HFFc6 (cell line): ENCODE measurements at places on chromosomes 12 and 14.
A peak's percentile ranks its signal among the peaks of the same experiment; 100 is the strongest.

GRCh38 chr14:103500148-103500990, 22.3 kb downstream of the CKB start:
- peak; percentile 74 for DNase-seq

DNA sequence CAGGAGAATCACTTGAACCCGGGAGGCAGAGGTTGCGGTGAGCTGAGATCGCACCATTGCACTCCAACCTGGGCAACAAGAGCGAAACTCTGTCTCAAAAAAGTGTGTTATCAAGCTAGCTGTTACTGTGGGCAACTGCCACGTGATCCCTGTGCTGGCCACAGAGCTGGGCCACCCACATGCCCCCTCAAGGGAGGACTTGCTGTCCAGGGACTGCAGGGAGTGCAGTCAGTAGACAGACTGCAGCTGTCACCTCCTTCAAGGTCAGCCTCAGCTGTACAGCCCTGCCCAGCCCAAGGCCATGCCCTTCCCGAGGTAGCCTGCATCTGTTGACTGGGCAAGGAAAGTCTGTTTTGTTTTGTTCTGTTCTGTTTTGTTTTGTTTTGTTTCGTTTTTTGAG, 46.6 kb upstream of the BICDL1 start:
- no peak for DNase-seq

DNA sequence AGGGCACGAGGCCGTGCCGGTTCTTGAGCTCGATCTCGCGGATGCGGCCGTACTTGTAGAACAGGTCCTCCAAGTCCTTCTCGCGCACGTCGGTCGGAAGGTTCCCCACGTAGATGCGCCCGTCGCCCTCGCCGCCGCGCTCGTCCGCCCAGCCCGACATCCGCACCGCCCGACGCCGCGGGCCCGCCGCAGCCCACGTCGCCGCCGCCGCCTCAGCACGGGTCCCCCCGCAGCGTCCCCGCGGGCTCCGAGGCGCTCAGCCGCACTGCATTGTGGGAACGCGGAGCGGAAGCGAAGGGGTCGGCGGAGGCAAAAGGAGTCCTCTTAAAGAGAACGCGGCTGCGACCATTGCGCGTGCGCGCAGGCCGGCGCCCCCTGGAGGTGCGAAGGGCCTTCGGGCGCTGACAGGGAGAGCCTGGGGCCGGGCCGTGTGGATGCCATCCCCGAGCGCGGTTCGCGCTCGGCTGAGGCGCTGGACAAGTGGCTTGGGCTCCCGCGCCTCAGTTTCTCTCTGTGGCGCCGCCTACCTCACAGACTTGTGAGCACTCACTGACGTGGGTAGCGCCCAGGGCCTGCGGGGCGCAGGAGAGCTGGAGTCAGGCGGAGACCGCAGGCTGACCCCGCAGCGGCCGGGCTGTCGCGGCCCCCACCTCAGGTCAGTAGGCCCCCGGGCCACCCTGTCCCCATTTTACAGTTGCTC, at the start of gene SRSF9:
TSS of gene SRSF9 (minus strand) at position 299 of the 700 bp plus-strand sequence. CDS start at position 160, 139 bp downstream.
- peak; percentile 93 for DNase-seq

DNA sequence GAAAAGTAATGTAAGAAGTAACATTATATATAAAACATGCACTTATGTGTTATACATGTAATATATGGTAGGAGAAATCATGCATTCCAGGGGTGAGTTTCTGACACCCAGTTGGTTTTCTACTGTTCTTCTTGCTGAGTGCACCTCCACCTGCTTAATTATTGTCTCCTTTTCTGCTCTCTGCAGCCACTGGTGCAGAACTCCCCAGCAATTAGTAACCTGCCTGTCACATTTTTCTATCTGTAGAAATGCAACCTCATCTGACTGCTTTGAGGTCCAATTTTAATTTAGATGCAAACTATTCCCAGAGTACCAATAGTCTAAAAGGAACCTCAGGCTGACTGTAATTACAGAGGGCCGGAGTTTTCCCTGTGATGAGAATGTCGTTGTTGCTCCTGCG, 842.1 kb downstream of the AACS start:
- no peak for DNase-seq

DNA sequence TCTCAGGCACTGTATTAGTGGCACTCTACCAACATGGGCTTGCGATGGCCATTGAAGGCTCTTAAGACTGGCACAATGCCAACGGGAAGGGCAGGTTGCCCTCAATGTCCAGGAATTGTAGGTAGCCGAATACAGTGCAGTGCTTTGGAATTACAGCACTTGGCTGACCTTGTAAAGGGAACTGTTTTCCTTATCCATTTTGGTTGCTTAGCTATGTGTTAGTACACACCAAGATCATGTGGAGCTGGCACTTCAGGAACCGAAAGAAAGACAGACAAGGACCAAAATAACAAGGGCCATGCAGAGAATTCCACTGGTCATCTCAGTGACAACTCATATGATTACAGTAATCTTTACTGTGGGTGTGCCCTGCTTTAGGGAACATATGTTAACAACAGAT, 72.7 kb downstream of the DYRK2 start:
- DNase-seq, result no peak

GRCh38 chr12:3432176-3432742, 58.7 kb upstream of the PRMT8 start:
- DNase-seq, result no peak

DNA sequence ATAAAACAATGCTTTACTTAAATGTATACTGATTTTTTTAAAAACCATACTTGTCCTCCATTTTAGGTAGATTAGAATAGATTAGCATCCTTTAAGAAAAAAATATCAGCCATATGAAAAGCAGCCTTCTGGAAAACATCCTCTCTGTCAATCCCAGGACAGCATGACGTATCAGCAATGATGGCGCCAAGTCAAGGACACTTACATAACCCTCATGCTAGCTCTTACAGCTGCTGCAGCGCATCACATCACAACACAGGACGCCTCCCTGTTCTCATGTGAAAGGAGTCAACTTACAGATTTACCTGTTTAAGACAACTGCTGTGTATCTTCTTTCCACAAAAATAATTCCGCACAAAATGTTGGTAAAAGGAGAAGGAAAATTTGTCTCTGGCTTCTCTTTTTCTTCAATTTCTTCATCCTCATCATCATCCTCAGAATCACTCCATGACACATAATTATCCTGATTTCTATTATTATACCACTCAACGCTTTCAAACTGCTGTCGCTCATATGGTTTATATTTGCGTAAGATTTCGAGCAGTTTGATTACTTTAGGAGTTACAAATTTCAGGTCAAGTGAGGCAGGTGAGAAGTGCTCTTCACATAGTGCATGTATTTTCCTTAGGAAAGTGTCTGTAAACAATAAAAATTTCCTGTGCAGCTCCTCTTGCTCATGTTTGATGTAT, 33.3 kb downstream of the DICER1 start:
- no peak for DNase-seq

- DNase-seq, result no peak
Measured at GRCh38 chr12:6998715-6999451, 19.4 kb downstream of the LPCAT3 start.

DNA sequence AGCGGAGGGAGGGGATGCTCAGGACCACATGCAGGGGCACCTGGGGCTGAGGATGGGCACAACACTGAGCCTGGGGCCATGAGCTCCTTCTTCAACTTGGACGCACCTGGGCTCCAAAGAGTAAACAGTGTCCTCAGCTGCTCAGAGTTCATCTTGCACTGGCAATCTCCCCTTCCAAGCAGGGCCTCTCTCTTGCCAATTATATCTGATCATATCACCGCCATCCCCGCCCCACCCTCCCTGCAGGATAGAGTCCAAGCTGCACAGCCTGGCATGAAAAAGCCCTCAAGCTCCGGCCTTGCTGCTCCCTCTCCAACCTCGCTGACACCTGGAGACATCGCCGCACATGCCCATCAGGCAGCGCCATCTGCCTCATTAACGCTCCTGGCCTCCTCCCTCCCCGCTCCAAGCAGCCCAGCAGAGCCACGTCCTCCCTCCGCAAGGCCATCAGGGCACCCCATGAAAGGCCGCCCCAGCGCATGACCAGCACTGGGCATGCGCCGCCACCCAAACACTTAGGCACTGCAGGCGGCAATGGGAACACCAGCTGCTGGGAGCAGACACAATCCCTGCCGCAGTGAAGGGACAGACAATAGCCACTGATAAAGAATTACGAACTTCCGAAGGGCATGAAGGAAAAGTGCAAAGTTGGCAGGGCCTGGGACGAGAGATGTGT, 88.8 kb downstream of the CHGA start:
- no peak for DNase-seq

DNA sequence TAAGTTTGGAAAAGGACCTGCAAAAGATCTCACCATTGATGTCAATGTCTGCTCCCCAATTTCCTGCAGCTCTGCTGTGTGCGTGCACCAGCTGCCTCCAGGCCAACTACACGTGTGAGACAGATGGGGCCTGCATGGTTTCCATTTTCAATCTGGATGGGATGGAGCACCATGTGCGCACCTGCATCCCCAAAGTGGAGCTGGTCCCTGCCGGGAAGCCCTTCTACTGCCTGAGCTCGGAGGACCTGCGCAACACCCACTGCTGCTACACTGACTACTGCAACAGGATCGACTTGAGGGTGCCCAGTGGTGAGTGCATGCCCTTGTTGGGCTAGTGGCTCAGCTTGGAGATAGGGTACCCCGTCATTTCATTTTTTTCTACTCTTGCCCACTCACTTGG, 23.7 kb downstream of the ACVR1B start:
- DNase-seq, result no peak

- no peak for DNase-seq
Measured at GRCh38 chr12:50401500-50402081, 906 bp downstream of the LARP4 start.

GRCh38 chr14:55356913-55357312, 54.7 kb downstream of the ATG14 start:
- DNase-seq, result no peak

GRCh38 chr12:19196959-19197630, 67.6 kb downstream of the PLEKHA5 start:
- no peak for DNase-seq

DNA sequence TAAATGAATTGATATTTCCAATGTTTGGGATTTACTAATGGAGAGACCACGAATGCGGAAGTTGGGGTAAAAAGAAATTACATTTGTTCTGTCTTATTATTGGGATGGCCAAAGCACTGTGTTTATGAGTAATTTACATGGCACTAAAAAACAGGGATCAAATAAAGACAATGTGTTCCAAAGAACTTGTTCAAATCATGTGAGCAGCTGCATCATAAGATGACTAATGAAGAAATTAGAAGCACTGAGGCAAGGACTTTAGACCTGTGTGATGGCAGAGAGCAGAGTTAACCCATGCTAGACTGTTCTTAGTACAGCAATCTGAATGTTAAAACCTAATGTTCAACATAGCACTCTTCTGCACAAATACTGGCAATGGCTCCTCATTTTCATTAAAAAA, 34.3 kb upstream of the DCN start:
- no peak for DNase-seq

DNA sequence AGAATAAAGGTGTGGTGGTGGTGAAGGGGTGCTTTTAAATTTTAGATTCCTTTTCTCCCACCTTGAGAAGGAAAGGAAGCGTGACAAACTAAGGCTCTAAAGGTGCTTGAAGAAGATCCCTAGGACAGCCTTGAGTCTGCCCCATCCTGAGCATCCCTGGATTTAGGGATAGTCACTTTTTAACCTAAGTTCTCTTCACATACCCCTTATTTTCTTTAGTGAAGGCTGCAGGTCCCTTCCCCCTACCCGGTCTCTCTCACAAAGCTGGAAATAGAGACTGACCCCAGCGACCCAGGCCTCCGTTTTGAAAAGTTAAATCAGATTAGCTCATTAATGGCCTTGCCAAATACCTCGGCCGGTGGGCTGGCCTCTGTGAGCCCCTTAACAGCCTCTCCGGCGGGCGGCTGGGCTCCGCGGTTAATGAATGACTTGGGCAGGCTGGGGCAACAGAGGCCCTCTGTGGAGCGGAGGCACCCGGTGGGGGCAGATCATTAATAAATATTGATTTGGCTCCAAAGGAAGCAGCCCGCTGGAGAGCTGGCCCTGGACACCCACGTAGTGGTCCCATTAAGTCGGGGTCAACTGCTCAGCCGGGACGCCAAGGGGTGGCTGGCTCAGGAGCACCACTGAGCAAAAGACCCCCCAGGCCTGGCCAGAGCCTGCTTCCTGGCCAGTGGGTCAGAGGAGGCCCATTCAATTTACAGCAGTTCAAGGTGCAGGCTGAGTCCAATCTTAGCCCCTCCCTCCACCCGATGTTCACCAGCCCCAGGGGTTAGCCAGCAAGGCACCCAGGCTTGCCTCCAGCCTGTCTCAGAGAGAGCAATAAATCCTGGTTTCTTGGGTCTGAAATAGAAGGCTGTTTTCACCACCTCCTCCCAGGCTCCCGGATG, 31.8 kb downstream of the PAH start:
- DNase-seq, result no peak

DNA sequence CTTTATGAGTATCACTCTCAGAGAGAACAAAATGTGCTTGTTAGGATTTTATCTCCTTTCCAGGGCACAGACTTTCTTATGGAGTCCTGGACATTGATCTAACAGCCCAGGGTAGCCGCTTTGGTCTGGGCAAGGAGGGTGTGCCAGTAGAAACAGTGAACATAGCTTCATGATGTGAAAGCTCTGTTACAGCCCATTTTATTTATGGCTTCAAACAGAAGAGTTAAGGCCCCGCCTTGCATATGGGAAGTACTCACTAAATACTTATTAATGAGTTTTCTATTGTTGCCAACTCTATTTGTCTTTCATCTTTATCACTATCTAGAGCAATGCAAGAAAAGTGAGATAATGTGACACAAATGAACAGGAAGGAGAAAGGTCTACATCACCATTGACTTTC, 200.5 kb downstream of the NTF3 start:
- DNase-seq, result no peak

DNA sequence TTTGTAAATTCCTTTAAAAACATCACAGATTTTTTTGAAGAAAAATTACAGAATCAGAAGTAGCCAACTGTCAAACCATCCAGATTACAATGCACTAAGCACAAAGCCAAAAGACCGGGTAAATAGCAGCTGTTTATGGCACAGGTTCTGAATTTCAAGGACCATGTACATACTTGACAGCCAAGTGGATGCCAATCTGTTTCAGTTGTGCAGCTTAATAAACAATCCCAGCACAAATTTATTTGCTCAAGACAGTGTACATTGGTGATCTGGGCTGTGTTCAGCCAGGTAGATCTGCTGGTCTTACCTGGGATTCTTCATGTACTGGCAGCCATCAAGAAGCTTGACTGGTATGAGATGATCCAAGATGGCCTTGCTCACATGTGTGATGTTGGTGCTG, 229.8 kb upstream of the FLRT2 start:
- DNase-seq, result no peak

DNA sequence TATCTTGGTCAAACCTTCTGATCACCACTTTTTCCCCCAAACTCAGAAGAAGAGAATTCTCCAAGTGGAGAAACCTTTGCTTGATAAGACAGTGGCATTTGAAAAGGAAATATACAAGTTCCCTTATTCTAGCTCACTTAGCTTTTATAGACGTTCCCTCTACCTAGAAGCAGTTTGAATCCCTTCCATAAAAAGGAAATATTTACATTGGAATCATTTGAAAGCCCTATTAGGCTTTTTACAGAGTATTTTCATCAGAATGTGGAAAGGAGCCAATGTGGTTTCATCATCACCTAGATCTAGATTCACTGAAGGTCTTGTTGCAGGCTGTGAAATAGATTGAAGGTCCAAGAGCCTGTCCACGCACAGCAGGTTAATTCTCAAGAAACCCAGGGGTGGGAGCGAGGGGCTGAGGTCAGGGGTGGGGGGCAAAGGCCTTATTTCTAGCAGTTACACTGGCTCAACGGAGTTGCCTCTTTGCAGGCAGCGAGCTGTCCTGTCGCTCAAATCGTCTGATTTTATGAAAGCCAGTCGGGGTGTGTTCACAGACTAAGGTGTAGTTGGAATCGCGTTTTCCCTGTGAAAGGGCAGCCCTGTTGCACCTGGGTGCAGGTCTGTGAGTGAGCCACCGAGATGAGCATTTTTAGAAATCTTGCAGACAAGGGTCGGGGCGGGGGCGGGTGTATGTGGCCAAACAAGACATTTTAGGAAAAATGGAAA, 45.6 kb downstream of the AACS start:
- no peak for DNase-seq
